ENCODE measurements at places on chromosomes 5 and 9. TPM values are rescaled to one million over a fixed set of nuclear protein-coding genes. Genes with fewer than 3 reads are reported as not detected.

Gene ANGPTL2
- total RNA-seq: 78.1 TPM

Gene PCDHGA3
- 3.9 TPM for total RNA-seq

Gene SYNPO
- 36.6 TPM for total RNA-seq

Gene KIF27
- 12.5 TPM for total RNA-seq

Data from tongue (tissue), 3 donors.